Activated T-cell treated with anti-CD3 and anti-CD28 coated beads, Interleukin-2, amount 50 U/mL, for 48 hours (primary cell): ENCODE measurements at places on chromosomes 2 and 18.

DNA sequence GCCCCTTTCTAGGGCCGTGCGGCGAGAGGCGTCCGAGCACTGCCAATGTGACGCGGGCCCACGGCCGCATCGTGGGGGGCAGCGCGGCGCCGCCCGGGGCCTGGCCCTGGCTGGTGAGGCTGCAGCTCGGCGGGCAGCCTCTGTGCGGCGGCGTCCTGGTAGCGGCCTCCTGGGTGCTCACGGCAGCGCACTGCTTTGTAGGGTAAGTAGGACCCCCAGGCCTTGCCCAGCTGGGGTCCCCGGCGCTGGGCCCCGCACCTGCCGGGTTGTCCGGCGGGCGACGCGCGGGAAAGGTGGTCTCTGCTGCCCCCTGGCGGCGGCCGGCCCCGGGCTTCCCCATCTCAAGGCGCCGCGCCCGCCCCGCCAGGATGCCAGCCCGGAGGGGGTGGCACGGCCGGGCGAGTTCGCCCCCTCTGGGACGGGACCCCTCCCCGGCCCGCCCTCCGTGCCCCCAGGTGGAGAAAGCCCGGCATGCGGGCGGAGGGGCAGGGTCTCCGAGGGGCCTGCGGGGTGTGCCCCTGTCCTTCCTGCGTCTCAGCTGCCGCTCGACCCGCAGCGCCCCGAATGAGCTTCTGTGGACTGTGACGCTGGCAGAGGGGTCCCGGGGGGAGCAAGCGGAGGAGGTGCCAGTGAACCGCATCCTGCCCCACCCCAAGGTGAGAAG is 1.9 kb downstream of the PRSS56 start:
- peak; percentile 83 for DNase-seq

DNA sequence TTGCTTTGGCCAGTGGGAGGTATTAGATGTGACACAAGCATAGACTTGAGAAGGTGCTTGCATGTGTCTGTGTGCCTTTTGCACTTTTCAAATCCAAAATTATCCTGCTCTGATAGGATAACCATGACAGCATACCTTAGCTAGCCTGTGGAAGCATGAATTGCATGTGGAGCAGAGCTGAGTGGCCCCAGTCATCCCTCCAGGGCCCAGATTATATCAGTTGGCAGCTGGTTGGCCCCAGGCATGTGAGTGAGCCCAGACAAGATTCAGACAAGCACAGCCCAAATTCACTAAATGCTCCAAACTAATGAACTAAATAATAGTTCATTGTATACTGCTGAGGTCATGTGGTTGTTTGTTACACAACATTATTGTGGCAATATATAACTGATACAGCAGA is 18.8 kb downstream of the TACR1 start:
- DNase-seq: no peak

- DNase-seq: no peak
These were observed 62.0 kb upstream of the CAB39 start for GRCh38 chr2:230650585-230651137.

DNA sequence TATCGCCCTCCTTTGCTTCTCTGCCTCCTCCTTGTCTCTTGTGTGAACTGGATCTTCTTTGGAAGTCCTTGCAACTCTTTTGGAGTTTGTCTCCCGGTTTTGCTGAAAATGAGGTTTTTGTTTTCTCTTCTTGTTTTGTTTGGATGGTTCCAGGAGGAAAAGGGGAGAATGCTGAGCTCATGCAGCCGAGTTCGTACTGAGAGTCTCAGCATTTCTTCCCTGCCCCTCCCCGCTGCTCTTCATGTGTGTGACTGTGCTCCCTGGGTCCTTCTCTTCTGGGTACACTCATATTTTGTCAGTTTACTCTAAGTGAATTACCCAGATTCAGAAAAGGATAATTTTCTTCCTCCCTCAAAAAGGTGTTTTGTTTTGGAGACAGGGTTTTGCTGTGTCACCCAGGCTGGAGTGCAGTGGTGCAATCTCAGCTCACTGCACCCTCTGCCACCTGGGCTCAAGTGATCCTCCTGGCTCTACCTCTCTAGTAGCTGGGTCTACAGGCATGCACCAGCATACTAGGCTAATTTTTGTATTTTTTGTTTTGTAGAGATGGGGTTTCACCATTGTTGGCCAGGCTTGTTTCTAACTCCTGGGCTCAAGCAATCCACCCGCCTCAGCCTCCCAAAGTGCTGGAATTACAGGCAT is 142.9 kb upstream of the IL1R2 start:
- DNase-seq: no peak

- DNase-seq: no peak
These were observed 34.1 kb upstream of the GRB14 start for GRCh38 chr2:164655336-164655735.

GRCh38 chr2:233142355-233142897 is 82.3 kb downstream of the INPP5D start:
- DNase-seq: peak; percentile 40

GRCh38 chr18:65363011-65363410 is 387.8 kb upstream of the CDH7 start:
- DNase-seq: no peak

DNA sequence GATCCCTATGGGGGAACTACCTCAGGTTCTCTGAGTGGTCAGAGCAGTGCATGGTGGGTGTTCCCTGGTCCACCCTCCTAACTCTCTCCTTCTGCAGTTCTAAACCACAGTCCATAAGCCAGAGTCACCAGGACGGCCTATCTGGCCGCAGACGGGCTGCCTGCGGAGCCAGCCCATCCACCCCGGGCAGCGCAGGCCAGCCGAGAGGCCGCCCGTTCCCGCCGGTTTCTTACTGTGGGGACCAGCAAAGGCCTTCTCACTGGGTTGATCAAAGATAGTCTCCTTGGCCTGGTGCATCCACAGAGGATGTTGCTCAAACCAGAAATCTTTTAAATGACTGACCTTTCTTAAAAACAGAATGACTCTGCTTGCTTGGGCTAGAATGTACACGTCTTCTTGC is 9.6 kb upstream of the CHST10 start:
- no peak for DNase-seq
